ENCODE measurements at places on chromosomes 5 and 9.

DNA sequence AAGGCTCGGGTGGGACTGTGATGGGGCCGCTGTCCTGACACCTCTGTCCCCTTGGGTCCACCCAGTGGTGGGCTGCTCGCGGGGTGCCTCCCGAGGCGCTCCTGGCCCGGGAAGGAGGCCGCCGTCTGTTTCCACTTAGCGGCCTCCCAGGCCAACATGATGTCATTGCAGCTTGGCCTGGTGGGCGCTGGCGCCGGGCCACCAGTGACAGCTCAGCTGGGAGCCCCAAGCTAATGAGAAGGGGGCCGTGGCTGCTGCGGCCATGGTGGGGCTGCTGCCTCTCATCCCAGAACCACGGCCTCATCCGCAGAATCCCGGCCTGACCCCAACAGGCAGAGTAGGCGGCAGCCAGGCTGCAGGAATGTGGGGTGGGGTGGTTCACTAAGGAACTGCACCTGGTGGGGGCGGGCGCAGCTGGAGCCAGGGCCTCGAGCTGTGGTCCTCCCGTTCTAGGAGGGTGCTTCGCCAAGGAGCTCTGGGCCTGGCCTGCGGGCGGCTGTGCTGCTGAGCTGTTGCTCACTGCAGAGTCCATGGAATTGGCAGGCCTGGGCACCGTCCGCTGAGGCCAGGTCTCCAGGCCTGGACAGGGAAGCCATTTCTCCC, 123.5 kb upstream of the COL5A1 start:
- DNase-seq, result no peak

GRCh38 chr5:135458356-135458755, 6.2 kb upstream of the TIFAB start:
- DNase-seq, result no peak

DNA sequence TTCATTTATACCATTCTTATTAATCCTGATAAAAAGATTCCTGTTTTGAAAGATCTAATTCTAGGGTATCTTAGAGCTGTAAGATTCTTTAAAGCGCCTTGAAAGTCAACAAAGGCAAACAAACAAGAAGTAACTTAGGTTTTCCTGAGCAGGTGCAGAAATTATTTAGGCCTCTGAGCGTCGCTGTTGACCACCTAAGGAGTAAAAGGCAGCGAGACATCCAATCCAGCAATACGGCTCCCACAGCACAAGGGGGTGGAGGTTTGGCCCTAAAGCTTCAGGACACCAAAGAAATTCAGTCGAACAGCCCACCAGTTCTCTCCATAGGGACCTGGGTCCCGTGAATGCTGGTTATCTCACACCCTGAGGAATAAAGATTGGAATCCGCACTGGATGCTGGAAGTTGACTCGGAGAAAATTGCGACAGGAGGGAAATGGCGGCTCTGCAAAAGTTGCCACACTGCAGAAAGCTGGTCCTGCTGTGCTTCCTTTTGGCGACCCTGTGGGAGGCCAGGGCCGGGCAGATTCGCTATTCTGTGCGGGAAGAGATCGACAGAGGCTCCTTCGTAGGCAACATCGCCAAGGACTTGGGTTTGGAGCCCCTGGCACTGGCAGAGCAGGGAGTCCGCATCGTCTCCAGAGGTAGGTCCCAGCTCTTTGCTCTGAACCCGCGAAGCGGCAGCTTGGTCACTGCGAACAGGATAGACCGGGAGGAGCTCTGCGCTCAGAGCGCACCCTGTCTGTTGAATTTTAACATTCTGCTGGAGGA, at the start of gene PCDHGA2:
Gene PCDHGA2 (plus strand): TSS at position 223 of the 769 bp plus-strand sequence.
- DNase-seq, result no peak

- DNase-seq, result no peak
These were observed 80.7 kb upstream of the MPDZ start for GRCh38 chr9:13360188-13360587.

DNA sequence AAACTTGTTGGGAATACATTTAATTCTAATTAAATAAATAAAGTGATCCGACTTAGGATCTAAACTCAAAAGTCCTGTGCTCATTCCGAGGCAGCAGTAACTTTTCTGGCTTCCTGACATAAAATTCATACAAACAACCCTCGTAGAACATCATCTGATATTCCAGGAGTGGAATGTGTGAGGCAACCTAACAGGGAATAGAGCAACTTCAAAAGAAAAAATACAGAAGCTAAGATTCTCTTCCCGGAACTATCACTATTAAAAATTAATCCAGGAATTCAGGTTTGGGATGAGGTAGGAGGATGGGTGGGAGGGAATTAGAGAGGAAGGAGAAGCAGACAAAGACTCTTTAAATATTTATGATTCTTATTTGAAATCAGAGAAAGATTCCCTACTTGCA, 32.9 kb upstream of the TRIO start:
- no peak for DNase-seq

DNA sequence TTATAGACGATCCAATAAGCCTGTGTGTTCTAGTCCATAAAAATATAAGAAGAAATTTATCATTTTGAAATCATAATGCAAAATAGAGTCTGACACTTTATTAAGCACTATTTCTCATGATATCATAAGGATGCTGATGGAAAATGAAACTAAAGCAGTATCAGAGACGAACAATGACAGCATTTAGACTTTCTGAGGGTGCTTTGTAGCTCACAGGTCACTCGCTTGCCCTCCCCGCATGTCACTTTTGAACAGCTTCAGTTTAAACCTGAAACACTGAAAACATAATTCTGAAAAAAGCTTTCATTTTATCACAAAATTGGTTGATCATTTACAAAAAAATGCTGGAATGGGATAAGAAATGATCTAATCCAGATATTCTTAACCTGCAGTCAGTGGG, 247.1 kb downstream of the EBF1 start:
- no peak for DNase-seq

GRCh38 chr9:93549611-93550010, 26.8 kb upstream of the PHF2 start:
- no peak for DNase-seq

GRCh38 chr9:19583890-19584289, 175.1 kb downstream of the ACER2 start:
- no peak for DNase-seq

DNA sequence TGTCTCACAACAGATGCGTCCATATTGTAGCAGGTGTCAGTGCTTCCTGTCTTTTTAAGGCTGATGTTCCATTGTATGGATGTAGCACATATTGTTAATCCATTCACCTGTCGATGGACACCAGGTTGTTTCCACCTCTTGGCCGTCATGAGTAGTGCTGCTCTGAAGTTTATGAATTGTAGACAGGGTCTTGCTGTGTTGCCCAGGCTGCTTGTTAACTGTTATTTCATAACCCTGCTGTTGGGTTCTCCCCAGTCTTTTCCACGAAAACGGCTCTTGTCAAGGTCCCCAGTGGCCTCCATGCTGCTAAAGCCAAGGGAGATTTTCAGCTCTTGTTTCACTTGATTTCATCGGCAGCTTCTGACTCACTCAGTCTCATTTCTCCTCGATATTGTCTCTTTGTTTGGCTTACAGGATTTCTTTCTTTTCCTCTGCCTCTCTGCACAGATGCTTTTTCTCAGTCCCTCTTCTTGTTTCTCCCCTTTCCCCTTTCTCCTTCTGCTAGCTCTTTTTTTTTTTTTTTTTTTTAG, 12.1 kb upstream of the PSD2 start:
- DNase-seq, result no peak

- no peak for DNase-seq
These were observed 75.3 kb downstream of the COL23A1 start for GRCh38 chr5:178514851-178515418.

- DNase-seq, result no peak
These were observed 86.1 kb downstream of the BARX1 start for GRCh38 chr9:93869088-93869487.

- no peak for DNase-seq
These were observed 2.1 kb downstream of the TNFAIP8 start for GRCh38 chr5:119357808-119358529.

DNA sequence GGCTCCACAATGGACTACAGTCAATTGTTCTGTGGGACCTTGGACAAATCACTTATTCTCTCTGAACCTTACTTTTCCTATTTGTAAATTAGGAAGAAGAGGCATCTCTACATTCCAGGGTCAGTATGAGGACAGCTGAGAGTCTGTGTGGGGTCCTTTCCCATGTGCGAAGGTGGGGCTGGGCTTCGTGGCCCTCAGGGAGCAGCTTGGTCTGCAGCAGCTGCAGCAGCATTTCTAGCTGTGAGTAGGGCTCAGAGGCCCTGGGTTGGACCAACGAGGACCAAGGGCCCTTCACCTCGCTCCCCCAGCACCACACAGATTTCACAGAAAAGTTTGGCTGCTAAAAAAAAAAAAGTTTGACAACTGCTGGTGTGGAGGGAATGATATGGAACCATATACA, 9.4 kb upstream of the DDX41 start:
- DNase-seq, result no peak

DNA sequence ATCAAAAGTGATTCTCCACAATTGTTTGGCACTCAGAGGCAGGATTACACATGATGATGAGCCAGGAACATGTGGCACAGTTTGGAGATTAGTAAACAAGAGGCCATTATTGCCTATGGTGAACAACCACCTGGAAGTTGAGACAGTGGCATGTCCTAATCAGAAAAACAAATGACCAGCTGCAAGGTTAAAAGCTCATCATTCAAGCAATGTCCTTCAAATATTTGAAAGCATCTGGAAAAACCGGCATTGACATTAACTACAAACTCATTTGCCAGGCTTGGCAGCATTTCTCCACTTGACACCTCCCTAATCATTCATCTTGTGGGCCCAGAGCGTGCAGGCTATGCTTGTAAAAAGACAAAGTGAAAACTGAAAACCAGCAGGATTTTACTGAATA, 80.6 kb upstream of the MEGF10 start:
- DNase-seq, result no peak

DNA sequence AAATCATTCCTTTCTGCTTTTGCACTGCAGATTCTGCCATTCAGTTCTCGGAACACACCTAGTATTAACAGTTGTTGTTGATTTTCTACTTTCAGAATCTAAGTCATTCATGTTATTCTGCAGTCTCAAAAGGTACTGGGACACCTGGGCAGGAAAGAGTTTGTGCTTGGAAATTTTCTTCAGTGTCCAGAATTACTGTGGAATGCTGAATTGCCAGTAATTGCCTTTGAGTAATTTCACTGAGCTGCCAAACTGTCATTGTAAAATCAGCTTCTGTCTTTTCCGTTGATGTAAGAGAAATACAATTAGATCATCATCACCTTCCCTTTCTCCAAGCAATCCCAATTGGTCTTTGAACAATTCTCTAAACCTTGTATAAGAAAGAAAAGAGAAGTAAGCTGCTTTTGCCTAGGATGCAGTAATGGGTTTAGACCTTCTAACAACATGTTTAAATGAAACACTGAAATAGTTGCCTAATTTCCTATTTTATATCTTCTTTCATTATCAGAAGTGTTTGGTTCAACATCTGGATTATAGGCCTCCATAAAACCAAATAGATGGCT, 75.7 kb upstream of the TGFBR1 start:
- DNase-seq, result no peak

GRCh38 chr5:115842089-115842935, 577 bp downstream of the AP3S1 start:
- peak; percentile 40 for DNase-seq

GRCh38 chr5:32460702-32461101, 16.2 kb upstream of the ZFR start:
- DNase-seq, result no peak

DNA sequence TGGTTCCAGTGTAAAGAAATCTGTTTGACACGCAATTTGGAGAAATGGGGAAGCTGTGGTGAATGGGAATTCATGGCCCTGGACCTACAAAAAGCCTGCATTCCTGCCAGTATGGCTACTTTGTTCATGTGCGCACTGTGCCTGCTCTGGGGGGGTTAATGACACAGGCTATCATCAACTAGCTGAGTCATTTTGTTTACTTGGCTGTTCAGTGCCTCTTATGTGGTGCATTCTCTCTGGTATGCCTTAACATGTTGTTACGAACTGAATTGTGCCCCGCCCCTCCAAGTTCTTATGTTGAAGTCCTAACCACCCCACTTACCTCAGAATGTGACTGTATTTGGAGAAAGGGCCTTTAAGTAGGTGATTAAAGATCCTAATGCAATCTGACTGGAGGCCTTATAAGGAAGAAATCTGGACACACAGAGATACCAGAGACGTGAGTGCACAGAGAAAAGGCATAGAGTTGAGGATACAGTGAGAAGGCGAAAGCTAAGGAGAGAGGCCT, 20.4 kb upstream of the UBAP1 start:
- no peak for DNase-seq

GRCh38 chr9:98971168-98971914, 27.6 kb downstream of the COL15A1 start:
- no peak for DNase-seq

GRCh38 chr5:124602925-124603650, 143.4 kb downstream of the ZNF608 start:
- DNase-seq, result no peak

GRCh38 chr9:37184905-37185867, 64.8 kb downstream of the ZCCHC7 start:
- DNase-seq, result no peak

DNA sequence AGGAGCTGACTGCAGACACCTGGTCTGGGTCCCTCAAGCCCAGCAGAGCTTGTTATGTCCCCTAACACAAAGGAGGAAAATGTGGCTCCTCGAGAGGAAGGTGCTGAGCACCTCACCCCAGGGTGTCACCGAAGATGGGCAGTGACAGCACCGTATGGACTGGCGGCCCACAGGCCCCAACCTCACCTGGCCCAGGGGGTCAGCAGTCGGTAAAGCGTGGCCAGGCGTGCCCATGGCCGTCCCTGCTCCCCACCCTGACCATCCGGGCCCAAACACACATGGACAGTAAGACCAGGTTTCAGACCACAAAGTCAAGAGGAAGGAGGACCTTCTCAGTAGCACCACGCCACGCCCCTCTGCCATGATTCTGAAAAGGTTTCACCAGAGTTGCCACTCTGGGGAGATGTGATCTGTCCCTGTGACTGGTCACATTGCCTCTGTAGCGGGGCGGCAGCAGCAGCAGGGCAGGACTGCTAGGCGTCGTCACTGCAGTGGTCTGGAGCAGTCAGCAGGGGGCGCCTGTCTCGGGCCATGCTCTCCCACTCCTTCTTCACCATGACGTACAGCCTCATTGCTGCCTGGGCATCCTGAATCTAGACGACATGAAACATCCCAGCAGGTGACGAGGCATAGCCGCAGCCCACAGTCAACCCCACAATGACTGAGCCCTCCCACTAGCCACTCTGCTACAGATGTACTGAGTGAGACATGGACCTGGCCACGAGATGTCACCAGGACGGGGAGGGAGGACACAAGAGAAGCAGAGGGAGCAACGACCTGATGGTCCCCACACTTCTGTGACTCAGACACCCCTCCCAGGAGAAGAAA, 11.1 kb downstream of the REXO4 start:
- DNase-seq, result peak; percentile 69

GRCh38 chr9:706073-706472, 135.4 kb upstream of the DMRT1 start:
- DNase-seq, result no peak

GRCh38 chr5:39428640-39429039, 3.9 kb upstream of the DAB2 start:
- no peak for DNase-seq

GRCh38 chr5:150789943-150790611, 11.5 kb downstream of the SMIM3 start:
- no peak for DNase-seq
